ENCODE measurements at places on chromosomes 11 and 22. TPM values are rescaled to one million over a fixed set of nuclear protein-coding genes. Genes with fewer than 3 reads are reported as not detected.

Gene OR8A1
- total RNA-seq, result not detected

Gene GGTLC3
- total RNA-seq, result 1.2 TPM

Gene RIMBP3C
- total RNA-seq, result 3.2 TPM

Gene FGF19
- total RNA-seq, result not detected

Gene TBX1
- 0.12 TPM for total RNA-seq

GRCh38 chr11:65440831-65441499 lies 18.4 kb downstream of the NEAT1 start:
- DNase-seq, result no peak

DNA sequence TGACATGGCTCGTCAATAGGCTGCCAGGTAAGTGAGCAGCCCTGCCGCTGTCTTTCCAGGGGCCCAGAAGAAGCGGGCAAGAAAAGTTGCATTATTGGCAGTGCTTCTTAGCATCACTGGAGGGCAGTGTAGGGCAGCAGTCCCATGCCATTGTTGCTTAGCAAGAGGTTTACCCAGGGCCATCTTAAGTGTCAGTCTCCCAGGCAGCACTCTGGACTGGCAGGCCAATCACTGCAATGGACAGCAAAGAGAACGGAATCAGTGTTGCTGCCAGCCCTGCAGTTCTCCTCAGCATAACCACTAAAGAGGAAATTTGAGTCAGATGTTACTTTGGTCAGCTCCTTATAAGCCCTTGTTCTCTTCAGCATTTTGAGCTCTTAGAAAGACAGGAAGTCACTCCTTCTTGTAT lies 13.4 kb upstream of the GRK2 start:
- DNase-seq, result peak; percentile 45

DNA sequence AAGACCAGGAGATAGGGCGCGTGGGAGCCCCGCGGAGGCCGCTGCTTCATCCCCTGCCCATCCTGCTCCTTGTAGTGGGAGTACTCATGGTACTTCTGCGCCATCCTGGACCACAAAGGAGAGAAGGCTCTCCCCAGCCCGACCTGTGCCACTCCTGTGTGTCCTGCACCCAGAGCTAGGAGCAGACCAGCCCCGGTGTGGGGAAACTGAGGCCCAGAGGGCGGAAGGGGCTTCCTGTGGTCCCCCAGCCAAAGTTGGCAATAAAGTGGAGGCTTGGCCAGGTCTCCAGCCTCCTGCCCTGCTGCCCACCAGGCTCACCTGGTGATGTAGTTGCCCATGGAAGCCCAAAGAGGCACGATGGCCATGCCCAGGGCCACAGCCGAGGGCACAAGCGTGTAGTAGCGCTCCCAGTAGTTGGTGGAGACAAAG lies 4.7 kb downstream of the UNC93B1 start:
- no peak for DNase-seq

- DNase-seq, result no peak
Observed at GRCh38 chr22:24465566-24465965, 29.6 kb upstream of the UPB1 start.

GRCh38 chr11:26287067-26287518 lies 44.8 kb upstream of the ANO3 start:
- DNase-seq, result no peak

GRCh38 chr11:12818333-12819015 lies 144.3 kb downstream of the TEAD1 start:
- DNase-seq, result no peak

- peak; percentile 65 for DNase-seq
Observed at GRCh38 chr11:64787526-64788320, 9.4 kb upstream of the SF1 start.

- DNase-seq, result peak; percentile 89
Observed at GRCh38 chr11:12288212-12288930, 89.0 kb upstream of the PARVA start.

GRCh38 chr11:67437082-67437808 lies at the start of gene PTPRCAP:
TSS of gene PTPRCAP (minus strand) at chr11:67437682. CDS start at chr11:67437619, 63 bp downstream.
- peak; percentile 23 for DNase-seq

GRCh38 chr11:68816917-68817419 lies 24.7 kb downstream of the CPT1A start:
- no peak for DNase-seq

GRCh38 chr22:44758344-44758973 lies 6.1 kb downstream of the ARHGAP8 start:
- peak; percentile 52 for DNase-seq

DNA sequence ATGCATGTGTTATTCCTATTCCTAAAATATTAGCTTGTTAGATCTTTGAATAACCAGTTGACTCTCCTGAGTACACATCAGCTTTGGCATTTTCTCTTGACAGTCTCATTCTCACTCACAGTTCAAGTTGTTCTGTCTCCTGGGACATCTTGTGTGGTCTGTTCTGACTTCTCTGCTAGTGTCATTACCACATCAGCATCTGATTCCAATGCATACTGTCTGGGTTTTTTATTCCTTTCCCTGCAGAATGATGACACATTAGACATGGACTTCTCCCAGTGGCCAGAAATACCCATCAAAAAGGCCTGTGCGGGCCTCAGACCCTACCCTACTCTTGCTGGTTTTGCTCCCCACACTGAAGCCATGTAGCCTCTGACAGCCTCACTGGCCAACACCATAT lies 2.7 kb downstream of the ZNF74 start:
- DNase-seq, result no peak

- peak; percentile 61 for DNase-seq
Observed at GRCh38 chr22:38316364-38317121, 690 bp downstream of the CSNK1E start.

- DNase-seq, result no peak
Observed at GRCh38 chr11:123217897-123218296, 22.8 kb upstream of the CLMP start.

DNA sequence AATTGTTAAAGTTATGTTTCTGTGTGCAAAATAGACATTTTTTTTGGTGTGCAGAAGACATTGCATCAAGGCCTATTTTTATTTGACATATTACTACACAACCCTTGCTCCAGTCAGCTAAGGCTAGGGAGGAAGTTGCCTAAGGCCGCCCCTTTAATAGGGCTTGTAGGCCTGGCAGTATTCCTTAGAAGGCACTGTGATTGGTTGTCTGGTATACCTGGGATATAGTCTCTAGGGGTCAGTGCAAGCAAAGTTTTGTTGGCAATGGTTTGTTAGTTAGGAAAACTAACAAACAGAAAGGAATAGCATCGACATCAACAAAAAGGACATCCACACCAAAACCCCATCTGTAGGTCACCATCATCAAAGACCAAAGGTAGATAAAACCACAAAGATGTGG lies 16.9 kb downstream of the CCDC15 start:
- peak; percentile 50 for DNase-seq

- no peak for DNase-seq
Observed at GRCh38 chr11:30368394-30368793, 45.5 kb downstream of the ARL14EP start.

DNA sequence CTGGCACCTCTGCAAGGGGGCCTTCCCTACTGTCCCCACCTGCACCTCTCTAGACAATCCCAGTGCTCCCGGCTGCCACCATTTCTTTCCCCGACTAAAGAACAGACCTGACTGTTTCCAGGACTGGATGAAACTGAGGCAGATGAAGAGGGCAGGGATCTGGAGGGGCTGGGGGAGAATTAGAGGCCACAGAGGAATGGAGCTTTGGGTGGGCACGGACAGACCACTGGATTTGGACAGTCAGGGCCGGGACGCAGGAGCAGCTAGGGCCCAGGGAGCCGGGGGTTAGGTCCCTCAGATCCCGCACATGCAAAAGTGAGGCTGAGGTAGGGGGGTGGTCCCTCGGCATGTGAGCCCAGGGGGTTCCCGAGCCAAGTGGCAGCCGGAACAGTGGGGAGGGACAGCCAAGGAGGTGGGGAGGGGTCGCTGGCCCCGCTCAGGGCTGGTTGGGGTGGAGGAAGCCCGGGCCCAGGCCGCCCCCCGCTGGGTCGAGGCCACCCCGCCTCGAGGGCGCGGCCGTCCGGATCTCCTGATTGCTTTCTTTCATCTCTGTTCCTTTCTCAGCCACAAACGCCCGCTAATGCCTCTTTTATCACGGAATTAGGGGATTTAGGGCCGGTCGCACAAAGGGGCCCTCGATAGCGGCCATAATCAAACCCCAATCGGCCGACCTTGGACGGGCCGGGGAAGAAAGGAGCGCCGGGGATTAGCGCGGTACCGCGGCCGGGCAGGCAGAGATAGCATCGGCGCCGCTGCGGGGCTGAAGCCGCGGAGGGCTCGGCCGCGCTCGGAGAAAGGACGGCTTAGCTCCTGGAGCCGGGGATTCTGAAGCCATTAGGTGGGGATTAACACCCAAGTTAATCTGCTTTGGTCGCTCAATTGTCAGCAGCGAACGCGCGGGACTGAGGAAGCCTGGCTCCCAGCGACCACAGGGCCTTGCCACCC lies 9.3 kb downstream of the SLC25A1 start:
- peak; percentile 6 for DNase-seq

DNA sequence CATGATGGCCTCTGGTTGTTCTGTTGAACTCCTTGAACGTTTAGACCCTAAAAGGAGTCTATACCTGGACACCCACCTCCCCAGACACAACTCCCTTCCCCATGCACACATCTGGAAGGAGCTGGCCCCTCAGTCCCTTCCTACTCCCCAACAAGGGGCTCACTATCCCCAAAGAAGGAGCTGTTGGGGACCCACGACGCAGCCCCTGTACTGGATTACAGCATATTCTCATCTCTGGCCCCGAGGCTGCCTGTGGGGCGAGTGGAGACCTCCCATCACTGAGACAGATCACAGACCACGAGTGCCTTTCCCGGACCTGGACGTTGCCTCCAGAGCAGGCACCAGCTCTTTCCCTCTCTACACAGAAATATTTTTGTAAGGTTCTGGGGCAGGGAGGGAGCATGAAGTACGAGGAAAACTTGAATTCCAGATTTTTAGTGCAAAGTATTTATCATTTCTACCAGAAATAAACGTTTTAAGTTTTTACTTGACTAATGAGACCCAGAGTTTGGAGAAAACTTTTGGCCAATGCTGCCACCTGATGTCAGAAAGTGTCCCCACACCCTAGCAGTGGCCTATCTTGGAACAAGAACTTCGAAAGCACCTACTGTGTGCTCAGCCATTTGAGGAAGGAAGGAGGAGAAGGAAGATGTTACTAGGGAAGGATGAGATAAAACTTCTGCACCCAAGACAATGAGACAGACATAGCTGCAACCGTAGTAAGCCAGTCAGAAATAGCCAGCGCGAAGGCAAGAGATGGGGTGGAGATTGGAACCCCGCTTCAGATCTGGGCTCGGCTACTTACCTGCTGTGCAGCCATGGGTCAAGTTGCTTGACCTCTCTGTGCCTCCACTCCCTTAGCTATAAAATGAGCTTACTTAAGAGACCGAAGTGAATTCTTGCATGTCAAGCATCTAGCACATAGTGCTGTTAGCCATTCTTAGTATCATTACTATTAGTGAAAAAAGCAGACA lies 10.2 kb upstream of the POU2F3 start:
- DNase-seq, result peak; percentile 34

- no peak for DNase-seq
Observed at GRCh38 chr11:127057126-127057525, 56.6 kb upstream of the KIRREL3 start.

DNA sequence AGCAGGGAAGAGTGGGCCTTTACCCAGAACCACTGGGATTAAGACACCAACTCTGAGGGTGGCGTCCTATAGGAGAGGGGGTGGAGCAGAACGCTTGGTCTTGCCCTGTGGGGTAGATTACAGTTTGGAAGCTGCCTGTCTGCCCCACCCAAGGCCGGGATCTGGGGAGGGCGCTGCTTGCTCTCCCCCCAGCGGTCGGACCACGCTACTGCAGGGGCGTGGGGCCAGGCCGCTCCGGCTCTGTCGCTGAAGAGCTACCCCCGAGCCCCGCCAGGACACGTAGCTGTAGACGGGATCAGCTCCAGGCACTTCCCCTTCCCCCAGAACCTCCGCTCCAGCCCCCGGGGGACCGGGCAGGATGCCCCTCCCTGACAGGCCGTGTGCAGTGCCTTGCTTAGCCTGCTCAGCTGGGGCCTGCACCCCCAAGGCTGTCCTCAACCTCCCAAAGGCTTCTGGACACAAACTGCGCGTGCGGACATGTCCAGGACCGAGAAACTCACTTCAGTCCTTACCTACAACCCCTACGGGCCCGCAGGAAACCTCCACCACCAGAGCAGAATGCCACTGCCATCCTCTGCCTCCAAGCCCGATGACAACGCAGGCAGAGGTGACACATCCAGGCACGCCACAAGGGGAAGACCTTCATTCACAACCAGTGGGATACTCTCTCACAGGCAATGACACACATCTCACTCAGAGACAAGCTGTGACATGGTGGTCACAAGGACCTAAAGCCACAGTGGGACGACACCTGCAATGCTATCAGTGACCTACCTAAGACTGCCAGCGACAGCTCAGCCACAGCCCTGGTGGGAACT lies 3.6 kb downstream of the AHNAK start:
- DNase-seq, result peak; percentile 82

- DNase-seq, result no peak
Observed at GRCh38 chr11:9609002-9609759, 35.7 kb downstream of the WEE1 start.

- peak; percentile 55 for DNase-seq
Observed at GRCh38 chr11:84524422-84525051, 1102.6 kb downstream of the DLG2 start.

DNA sequence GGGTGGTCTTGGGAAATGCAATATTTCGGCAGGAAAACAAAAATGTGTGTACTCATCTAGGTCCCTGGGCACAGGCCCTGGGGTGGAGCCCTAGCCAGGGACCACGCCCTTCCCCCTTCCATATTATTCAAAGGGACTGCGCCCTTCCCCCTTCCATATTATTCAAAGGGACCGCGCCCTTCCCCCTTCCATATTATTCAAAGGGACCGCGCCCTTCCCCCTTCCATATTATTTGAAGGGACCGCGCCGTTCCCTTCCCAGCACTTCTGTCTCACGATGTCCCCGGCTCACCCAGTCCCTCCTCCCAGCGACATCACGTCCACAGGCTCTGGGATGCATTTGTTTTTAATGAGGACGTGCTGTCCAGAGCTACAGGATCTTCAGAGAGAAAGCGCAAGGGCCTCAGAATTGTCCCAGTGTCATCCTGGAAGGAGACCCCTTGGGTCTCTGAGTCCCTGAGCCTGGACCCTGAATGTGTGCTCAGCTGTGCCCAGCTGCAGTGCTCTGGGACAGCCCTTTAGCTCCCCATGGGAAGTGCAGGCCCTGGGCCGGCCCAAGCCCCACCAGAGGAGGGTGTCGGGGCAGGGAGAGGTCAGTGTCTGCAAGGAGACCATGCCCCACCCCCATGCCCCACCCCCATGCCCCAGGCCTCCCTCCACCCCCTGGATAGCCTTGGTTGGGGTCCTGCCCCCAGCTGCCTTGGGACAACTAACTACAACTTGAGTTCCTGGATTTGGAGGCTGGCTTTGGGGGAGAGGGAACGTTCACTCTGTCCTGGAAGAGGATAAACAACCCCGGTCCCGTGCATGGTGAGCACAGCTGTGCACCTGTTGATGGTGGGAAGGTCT lies 810.0 kb downstream of the BRD1 start:
- no peak for DNase-seq

Measured in cardiac muscle cell (in vitro differentiated cells and primary cell).